NCI-H510A (cell line): ENCODE measurements at places on chromosomes 13 and 19.

GRCh38 chr13:75357576-75358289 lies 124.2 kb downstream of the TBC1D4 start:
- DNase-seq = no peak

DNA sequence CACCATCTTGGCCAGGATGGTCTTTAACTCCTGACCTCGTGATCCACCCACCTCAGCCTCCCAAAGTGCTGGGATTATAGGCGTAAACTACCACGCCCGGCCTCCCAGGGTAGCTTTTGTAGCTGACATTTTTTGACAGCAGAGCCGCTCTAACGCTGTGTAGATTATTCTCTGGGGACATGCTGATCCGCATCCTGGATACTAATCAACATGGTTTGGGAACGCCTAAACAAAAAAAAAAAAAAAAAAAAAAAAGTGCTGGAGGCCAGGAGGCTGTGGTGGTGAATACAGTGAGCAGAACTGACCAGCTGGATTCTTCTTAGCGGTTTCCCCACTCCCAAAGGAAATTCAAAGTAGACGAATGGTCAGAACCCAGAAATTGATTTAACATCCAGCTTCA lies 5.1 kb downstream of the LONP1 start:
- no peak for DNase-seq

DNA sequence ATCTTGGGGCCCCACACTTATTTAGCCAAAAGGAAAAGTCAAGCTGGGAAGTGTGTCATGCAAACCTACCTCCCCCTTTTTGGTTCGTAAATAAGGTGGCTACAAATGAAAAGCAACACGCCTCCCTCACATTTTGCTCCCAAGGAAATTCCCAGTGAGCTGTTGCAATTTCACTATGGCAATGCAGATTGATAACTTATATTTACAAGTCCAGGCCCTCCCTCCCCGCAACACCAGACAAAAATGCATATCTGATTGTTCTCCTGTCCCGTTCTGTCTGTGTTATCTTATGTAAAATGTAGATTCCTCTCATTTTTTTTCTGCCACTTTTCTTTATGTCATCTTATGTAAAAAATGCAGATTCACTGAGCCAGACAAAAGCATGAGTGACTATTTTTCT lies 1305.3 kb downstream of the SLITRK5 start:
- no peak for DNase-seq

GRCh38 chr13:108263621-108264355 lies 5.7 kb upstream of the TNFSF13B start:
- DNase-seq = no peak

GRCh38 chr13:36192166-36192565 lies 22.2 kb downstream of the SOHLH2 start:
- no peak for DNase-seq

DNA sequence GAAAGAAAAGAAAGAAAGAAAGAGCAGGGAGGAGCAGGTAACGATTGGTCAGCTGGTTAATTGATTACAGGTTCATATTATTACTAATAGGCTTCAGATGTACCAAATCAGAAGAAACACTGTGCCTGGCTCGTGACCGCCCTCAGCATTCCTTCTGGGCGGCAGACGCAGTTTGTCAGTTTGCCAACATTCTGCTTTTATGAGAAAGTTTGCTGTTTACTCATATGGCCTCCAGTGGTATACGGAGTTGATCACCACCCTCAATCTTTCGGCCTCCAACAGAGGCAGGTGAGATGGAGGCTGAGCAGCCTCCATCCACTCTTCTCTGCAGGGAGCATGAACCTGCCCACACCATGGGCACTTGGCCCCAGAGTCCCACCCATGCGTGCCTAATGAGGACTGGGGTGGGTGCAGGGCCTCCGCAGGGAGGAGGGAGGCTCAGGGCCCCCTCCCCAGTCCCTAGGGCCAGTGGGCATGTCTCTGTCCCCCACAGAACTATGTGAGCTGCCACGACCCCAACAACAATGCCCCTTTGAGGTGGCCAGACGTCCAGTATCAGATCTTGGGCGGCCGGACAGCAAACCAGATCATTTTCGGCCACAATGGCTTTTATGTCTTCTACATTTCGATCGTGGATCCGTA lies 8.8 kb downstream of the PRR22 start:
- no peak for DNase-seq

- no peak for DNase-seq
Observed at GRCh38 chr13:41554180-41554579, 96.8 kb downstream of the RGCC start.

DNA sequence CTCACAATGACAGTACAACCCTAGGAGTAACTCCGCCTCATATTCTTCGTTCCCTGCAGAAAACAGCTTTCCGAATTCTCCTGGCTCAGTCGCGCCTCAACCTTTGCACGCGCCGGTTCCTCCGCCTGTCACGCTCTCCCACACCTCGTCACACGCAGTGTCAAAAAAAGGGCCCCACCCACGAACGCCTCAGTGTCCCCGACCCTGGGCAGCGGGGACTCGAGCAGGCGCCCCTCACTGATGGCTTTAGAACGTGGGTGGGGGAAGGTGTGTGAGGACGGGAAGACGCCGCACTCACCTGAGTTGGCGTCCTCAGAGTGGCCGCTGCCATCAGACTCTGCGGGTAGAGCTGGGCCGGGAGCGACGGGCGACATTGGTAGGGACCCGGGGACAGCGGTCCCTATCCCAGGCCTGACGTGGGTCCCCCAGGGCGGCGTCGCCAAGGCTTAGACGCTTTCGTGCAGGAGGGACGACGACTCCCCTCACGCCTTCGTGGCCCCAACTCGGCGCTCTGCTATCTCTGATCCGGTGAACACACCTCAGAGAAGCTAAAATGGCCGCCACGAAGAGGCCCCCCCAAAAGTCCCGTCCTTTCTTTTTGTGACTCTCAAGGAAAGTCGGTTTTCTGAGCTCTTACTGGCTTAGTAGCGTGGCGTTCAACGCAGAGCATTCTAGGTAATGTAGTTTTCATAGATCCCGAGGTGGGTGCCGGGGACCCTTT lies at the start of gene ZNF154:
Gene ZNF154 (minus strand): TSS at position 564 of the 721 bp plus-strand sequence. CDS start 233 bp downstream, at position 331.
- no peak for DNase-seq

DNA sequence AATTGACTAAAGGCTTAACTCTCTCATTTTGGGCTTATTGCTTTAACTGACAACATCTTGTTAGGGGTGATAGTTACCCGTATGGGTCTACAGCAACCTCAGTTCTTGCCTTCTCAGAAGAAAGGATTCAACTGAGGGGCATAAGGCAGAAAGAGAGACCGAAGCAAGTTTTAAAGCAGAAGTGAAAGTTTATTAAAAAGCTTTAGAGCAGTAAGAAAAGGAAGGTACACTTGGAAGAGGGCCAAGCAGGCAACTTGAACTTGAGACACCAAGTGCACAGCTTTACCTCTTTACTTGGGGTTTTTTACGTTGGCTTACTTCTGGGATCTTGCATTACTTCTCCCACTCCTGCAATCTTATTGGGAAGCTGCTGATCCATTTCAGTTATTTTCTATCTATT lies 246.9 kb upstream of the PRR20A start:
- DNase-seq = no peak

- no peak for DNase-seq
Observed at GRCh38 chr19:3451451-3451866, 28.9 kb downstream of the SMIM24 start.

- no peak for DNase-seq
Observed at GRCh38 chr19:51571599-51571998, 516 bp downstream of the ZNF175 start.

- no peak for DNase-seq
Observed at GRCh38 chr13:80086304-80086721, 254.6 kb downstream of the SPRY2 start.
